ENCODE measurements at places on chromosomes 7 and 10.

GRCh38 chr10:110074758-110075671 is 67.2 kb downstream of the ADD3 start:
- no peak for DNase-seq

- DNase-seq = no peak
Observed at GRCh38 chr7:28609608-28610007, 197.3 kb downstream of the CREB5 start.

DNA sequence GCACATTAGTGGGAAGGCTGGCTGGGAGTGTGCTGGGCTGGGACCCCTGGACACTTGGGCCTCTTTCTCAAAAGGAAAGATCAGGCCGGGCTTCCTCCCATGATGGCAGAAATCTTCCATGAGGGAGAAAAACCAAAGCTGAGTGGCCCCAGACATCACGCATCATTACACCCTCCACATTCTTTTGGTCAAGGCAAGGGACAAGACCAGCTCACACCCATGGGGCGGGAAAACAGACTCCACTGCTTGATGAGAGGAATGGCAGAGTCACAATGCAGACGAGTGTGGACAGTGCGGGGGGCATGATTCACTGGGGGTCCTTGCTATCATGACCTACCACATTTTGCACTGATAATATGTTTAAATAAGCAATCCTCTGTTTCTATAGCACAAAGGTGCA is 73.3 kb downstream of the CREB3L2 start:
- no peak for DNase-seq

- no peak for DNase-seq
Observed at GRCh38 chr7:35037211-35037525, at the start of gene DPY19L1. DPY19L1 (minus strand) TSS chr7:35037485; CDS start chr7:35037394, 91 bp downstream.

DNA sequence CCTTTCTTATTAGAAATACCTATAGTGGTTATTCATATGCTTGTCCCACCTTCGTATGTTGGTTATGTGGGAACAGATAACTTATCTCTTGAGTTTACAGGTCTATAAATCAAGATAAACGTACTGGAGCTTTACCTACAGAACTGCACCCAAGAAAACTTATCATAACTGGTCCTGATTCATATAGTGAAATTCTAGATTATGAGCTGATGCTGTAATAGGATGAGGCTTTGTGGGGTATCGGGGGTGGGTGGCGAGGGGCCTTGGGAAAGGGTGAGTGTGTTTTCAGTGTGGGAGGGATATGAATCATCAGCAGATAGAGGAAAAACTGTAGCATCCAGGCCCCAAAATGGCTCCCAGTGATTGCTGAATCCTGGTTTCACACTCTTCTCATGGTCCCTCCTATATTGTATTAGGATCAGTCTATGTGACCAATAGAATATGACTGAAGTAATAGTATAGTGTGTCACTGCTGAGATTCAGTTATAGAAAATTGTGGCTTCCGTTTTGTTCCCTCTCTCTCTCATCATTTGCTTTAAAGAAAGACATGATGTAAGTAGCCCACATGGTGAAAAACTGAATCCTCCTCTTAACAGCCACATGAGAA is 706.8 kb upstream of the LRRTM3 start:
- no peak for DNase-seq

DNA sequence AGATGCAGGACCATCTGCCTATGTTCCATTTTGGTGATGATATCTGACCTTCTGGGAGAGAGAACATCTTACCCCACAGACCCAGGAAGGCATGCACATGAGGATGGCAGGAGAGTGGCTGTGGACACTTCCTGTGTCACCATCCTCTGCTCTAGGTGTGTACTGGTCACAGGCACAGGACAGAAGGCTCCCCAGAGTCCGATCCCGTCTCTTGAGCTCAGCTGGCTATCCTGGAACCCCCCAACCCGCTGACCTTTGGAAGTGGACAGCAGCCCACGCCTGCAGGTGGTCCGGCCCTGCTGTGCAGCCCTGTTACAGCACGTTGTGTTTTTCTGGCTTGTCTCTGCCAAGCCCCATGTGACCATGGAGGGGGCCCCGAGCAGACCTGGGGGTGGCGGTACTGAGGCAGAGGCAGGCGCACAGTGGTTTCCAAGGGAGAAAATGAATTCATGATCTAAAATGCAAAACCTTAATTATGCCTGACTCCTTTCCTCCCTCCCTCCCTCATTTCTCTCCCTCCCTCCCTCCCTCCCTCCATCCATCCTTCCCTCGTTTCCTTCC is 178.8 kb downstream of the CUX1 start:
- no peak for DNase-seq

- no peak for DNase-seq
Observed at GRCh38 chr10:130201043-130201380, 64.8 kb downstream of the GLRX3 start.

DNA sequence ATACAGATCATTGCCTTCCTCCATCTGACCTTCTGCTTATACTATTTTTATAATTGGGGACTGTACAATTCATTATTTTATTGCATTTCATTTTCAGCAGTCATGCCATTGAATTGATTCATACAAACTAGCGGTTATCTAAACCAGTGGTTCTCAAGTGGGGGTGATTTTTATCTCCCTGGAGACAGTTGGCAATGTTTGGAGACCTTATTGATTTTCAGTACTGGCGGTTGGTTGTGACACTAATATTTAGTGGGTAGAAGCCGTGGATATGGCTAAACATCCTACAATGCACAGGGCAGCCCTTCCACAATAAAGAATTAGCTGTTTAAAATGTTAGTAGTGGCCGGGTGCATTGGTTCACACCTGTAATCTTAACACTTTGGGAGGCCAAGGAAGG is 765.9 kb downstream of the LRMDA start:
- no peak for DNase-seq

GRCh38 chr7:125406111-125406510 is 476.5 kb upstream of the POT1 start:
- no peak for DNase-seq

- DNase-seq = no peak
Observed at GRCh38 chr10:22651276-22651980, 63.0 kb downstream of the PIP4K2A start.

- no peak for DNase-seq
Observed at GRCh38 chr10:133276435-133277201, at the start of gene ADAM8. ADAM8 (minus strand) TSS chr10:133276868; CDS start chr10:133276817, 51 bp downstream.

DNA sequence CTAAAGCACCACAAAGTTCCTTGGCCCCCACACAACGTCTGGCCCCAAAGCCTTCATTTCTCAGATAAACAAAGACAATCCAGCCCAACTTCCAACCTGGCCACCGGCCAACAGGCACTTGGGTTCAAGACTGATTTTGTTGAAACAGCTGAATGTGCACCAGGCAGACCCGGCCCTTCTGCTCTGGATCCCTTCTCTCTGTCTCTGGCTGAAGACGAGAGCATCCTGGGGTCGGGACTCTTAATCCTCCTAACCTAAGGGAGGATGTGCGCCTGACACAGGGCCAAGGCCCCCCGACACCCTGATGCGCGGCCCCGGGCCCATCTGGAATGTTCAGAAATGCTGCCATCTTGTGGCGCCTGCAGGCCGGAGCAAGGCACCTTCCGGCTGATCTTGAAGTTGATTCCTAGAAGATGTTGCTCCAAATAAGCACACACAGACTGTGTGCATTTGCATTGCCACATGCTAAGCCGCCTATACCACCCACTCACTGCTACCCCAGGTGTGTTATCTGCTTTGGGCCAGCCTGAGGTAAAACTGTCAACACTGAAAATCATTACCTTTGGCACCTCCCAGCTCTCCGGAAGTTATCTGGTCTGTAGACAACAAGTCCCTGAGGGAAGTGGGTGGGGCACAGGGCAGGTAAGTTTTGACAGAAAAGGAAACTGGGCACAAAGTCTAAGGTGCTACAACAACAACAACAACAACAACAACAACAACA is 98.4 kb upstream of the HABP2 start:
- peak; percentile 45 for DNase-seq

DNA sequence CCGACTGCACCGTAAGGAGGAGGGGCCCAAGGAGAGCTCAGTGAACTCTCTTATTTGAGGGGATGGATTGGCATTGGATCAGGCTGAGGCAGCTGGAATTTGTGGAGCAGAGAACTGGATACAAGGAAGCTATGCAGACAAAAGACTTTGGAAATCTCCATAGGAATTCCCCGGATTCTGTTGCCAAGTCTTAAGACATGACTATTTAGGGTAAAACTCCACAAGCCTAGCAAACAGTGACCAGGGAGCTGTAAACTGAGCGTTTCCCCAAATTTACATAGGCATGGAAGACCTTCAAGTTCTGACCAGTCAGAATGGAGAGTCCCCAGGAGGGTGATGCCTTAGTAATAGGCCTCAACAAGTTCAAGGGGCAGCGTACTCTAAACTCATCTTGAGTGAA is 82.5 kb upstream of the PCBD1 start:
- DNase-seq = no peak

DNA sequence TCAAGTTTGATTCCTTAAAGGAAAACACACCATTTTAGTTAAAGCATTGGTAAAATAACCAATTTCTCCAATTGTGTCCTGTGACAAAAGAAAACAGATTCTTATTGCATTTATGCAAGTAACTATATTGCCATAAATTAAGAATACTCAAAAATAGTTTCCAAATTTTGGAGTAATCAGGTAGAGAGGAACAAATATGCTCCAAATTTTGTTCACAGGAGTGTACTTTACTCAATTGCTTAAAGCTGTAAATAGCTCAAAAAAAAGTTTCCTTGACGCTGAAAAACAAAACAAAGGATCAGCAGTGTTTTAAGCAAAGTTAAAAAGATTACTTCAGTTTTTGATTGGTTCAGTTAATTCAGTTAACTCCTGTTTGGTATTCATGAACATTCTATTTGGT is 52.2 kb upstream of the INHBA start:
- DNase-seq = no peak

DNA sequence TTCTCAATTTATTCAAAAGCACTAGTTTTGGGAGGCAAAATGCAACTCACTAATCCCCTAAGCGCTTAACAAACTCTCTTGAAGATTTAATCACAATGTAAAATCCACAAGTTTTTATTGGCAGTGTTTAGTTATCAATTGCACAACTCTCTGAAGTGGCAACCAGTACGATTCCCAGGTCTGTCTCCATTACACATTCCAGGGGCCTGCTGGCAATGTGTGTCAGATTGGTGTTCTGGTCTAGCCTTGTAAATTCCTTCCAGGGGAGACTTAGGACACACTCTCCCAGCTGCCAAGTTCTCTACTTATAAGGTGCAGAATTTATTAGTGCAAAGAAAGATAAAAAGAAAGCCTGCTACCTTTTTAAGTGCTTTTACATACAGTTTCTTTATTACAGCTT is 164.7 kb upstream of the HPS1 start:
- DNase-seq = no peak

- DNase-seq = no peak
Observed at GRCh38 chr7:104255616-104256015, 47.8 kb upstream of the ORC5 start.

GRCh38 chr10:113285305-113285704 is 267.5 kb upstream of the HABP2 start:
- DNase-seq = no peak

GRCh38 chr7:38565289-38565688 is 65.9 kb downstream of the AMPH start:
- DNase-seq = no peak

DNA sequence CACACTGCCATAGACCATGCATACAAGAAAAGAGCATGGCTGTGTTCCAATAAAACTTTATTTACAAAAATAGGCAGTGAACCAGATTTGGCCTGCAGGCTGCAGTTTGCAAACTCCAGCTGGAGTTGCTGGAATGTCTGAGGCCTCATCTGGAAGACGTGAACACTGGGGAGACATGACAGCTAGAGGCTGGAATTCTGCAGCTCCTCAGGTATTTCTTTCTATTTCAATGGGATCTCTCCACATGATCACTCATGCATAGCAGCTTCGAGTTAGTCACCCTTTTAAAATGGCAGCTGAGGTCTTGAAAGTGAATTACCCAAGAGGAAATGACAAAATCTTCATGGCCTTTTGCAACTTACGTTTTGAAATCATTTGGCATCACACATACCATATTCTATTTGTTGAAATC is 52.6 kb upstream of the BET1 start:
- DNase-seq = no peak

- DNase-seq = peak; percentile 95
Observed at GRCh38 chr7:137454767-137455166, 111.2 kb upstream of the PTN start.

GRCh38 chr7:130758429-130759056 is 24.5 kb upstream of the KLF14 start:
- DNase-seq = peak; percentile 83

DNA sequence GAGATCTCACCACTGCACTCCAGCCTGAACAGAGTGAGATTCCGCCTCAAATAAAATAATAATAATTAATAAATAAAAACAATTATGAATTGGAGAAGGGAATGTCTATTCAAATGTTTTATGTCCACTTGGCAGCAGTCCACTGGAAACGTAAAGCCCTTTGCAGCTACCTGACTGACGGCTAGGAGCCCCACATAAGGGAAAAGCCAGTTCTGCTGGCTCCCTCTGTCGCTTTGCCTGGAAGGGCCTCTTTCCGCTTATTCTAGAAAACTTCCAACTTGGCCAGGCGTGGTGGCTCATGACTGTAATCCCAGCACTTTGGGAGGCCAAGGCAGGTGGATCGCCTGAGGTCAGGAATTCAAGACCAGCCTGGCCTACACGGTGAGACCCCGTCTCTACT is 6.1 kb upstream of the TNS3 start:
- no peak for DNase-seq

GRCh38 chr7:68613405-68613804 is 984.9 kb upstream of the AUTS2 start:
- no peak for DNase-seq

DNA sequence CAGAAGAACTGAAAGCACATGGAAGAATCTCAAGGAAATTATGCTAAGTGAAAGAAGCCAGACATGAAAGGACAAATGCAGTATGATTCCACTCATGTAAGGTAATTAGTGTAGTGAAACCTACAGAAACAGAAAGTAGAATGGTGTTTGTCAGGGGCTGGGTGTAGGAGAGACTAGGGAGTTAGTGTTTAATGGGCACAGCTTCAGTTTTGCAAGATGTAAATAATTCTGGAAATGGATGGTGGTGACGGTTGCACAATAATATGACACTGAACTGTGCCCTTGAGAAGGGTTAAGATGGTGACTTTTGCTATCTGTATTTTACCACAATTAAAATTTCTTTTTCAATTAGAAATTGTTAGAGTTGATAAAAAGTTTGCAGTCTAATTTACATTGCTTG is 157.3 kb upstream of the ADCY1 start:
- peak; percentile 25 for DNase-seq

DNA sequence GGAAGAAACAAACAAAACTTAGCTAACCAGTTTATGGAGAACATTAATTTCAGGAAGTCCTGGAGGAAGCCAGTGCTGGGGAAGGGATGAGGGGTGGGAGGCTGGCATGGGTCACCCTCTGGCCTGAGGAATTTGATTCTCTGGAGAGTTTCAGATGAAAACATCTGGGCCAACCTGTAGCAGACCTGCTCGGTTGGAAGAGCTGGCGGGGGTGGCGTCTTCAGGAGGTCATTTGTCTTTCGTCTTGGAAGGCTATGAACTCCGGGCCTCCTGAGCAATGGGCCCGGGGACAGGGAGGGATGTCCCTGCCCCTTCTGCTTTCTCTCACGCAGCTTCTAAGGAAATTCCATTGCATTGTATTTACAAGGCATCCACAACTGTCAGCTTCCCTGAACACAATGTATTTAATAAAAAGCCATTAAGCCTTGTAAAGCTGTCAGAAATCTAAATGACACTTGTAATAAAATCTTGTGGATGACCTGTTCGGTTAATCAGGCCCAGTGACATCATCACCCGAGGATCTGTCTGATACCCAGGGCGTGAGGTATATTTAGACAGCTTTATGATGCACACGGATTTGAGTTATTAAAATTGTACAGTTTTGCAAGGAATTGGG is 250.5 kb downstream of the RAB11FIP2 start:
- no peak for DNase-seq

- no peak for DNase-seq
Observed at GRCh38 chr10:29588629-29589421, 45.9 kb downstream of the SVIL start.

GRCh38 chr10:73889014-73889413 is 14.7 kb upstream of the CAMK2G start:
- no peak for DNase-seq

Measured in brain (organoid and tissue), 16 donors.